Activated CD4-positive, CD25-positive, alpha-beta regulatory T cell treated with anti-CD3 and anti-CD28 coated beads, Interleukin-2, amount 50 U/mL, for 24 hours (primary cell): ENCODE measurements at places on chromosomes 2 and 18.

DNA sequence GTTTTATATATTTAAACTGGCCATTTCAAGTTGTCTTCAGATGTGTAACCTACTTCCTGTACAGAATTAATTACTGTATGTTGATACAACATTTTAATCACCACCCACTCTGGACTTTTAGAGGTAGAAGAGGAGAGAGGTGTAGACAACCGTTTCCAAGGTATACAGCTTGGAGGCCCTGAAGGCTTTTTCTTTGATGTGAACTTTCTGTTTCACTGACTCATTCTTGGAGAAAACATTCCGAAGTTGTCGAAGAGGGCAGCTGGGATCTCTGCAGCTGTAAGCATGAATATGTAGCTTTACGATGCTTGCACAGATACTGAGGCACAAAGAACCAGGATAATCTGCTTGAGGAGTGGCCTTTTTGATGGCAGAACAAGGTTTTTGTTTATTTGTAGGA, 137.0 kb downstream of the NCKAP5 start:
- no peak for ATAC-seq

DNA sequence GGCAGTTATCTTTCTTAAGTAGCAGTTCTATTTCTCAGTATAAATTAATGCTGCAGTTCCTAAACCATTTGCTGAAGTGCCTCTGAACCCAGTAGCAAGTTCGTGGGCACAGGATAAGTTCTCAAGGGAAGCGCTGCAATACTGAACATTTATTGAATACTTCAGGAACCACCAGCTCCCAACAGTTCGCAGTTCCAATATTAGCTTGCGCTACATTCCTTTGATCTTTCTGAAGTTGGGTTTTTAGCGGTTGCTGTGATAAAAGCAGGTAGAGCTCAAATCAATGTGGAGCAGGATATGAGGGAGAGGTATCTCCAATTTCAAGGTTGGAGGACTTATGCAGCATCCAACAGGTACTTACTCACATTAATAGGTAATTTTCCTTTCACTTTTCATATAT, 33.7 kb downstream of the PDCL3 start:
- ATAC-seq: no peak

GRCh38 chr2:200635251-200635650, 49.4 kb downstream of the AOX1 start:
- ATAC-seq: no peak

- ATAC-seq: peak; percentile 72
Observed at GRCh38 chr2:46471-47345, at the start of gene FAM110C. Gene FAM110C (minus strand): TSS chr2:46505. CDS start chr2:46385, 120 bp downstream.

DNA sequence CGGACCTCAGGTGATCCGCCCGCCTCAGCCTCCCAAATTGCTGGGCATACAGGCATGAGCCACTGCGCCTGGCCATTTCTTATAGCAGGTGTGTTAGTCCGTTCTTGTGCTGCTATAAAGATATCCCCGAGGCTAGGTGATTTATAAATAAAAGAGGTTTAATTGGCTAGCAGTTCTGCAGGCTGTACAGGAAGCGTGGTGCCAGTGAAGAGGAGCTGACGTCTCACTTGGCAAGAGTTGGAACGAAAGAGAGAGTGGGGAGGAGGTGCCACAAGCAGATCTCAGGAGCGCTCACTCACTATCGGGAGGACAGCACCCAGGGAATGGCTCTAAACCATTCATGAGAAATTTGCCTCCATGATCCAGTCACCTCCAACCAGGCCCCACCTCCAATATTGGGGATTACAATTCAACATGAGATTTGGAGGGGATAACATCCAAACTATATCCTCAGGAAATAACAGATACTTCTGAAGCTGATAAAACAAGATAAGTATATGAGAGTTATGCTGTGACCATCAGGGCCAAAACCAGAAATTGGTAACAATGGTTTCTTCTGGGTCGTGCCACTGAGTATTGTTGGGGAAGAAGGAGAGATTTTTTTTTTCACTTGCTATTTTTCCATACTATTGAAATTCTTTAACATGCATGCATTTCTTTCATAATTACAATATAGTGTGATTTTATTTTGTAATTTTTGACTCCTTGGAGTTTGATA, 7.4 kb upstream of the RMC1 start:
- ATAC-seq: no peak

DNA sequence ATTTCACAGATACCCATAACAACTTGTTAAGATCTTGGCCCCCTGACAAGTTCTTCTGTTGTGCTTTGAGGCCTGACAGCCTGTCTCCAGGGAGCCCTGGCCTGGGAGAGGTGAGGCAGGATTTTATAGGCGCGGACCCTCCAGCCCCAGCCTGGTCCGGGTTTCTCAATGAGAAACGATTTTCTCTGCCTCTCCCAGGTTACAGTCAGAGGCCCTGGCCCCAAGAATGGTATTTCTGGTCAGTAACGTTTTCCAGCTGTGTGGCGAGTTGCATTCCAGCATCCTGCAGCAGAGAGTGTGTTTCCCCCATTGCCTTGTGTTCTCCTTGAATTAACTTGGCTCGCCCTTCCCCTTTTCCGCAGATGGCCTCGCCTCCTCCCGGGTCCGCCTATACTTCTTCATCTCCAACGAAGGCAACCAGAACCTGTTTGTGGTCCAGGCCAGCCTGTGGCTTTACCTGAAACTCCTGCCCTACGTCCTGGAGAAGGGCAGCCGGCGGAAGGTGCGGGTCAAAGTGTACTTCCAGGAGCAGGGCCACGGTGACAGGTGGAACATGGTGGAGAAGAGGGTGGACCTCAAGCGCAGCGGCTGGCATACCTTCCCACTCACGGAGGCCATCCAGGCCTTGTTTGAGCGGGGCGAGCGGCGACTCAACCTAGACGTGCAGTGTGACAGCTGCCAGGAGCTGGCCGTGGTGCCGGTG, 3.0 kb downstream of the INHBB start:
- no peak for ATAC-seq

- ATAC-seq: no peak
Observed at GRCh38 chr18:61669320-61669719, 223.5 kb downstream of the RNF152 start.

GRCh38 chr2:216775043-216775453, 79.7 kb upstream of the IGFBP5 start:
- no peak for ATAC-seq

DNA sequence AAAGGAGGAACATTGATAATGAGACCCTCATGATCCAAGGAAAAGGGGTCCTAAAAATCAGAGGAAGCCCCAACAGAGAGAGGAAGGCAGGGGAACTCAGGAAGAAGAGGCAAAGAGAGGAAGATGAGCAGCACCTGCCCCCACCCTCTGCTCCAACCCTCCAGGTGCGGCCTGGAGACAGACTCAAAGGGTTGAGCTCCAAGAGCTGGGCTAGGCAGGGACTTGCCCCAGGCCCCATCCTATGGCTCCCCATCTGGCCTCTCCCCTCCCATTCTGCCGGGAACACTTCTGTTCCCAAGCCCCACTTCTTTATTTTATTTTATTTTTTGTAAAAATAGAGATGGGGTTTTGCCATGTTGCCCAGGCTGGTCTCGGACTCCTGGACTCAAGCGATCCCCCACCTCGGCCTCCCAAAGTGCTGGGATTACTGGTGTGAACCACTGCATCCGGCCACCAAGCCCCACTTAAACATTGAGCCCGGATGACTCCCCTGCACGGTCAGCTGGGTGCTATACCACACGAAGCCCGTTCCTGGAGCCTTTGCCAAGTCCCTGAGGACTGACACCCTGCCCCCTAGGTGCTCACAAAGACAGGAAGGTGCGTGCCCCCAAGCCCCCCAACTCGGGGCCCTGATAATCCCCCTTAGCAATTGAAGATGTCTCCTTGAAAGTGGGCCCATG, 3.8 kb upstream of the GPR55 start:
- no peak for ATAC-seq

DNA sequence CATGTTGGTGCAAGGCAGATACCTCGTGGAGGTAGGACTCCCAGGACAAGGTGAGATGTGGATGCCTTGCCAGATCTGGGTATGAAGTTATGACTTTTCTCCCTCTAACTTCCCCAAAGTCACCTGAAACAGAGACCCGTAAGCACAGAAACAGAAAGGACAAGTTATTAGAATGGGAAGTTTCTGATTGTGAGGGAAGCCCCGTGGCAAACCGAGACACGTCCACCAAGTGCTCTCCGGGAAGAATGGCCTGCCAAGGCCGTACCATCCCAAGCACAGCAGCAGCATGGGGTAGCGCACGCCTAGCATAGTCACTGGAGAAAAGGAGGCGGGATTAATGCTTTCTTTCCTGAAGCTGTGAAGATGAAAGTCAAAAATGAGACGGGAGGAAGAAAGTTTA, 110.6 kb downstream of the ZNF532 start:
- ATAC-seq: peak; percentile 17

DNA sequence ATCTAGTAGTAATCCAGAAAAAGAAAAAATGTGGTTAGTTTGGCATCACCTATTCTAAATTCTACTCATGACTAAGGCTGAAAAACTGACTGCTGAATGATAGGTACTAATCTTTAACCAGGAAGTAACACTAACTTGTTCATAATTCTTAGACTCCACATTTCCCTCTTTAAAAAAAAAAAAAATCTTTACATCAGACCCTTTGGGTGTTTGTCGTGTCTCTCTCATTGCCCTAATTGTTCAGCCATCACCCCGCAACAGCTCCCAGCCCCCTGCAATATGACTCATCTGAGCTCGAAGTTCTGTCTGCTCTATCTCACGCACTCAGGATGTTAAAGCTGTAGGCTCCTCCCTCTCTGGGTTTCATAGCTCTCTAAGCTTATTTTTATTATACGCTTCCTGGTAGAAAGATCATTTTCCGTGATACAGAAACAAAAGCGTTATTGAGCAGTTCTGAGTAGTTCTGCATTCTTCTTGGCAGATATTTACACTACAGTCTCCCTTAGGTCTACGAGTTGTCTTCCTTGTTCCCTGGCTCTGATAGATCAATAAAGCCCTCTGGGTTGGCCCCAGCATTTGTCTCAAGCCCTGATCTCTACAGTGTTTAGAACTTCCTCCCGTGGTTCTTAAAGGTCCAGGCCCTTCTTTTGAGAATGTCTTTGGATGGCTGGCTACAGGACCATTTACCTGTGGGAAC, 95.6 kb downstream of the TNFRSF11A start:
- ATAC-seq: peak; percentile 96

- no peak for ATAC-seq
Observed at GRCh38 chr2:23273786-23274185, 111.2 kb upstream of the KLHL29 start.

GRCh38 chr2:133732982-133733900, 165.0 kb upstream of the NCKAP5 start:
- no peak for ATAC-seq

GRCh38 chr2:48733067-48733503, 22.4 kb downstream of the LHCGR start:
- ATAC-seq: no peak

DNA sequence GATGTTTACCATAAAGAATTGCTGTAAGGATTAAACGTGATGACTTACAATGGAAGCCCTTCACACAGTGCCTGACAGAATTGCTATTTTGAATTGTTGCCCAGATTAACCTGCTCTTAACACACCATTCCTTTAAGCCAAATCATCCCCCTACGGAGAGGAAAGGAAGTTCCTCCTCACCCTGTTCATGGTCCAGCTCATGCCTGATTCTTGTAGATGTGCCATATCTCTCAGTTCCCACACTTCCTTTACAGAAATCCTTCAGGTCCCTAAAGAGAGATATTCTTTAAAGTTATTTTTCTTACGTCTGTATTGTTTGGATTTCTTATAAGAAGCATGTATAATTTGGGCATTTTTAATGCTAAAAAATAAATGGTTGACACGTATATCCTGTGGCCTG, 127.5 kb upstream of the DAPL1 start:
- no peak for ATAC-seq

- ATAC-seq: no peak
Observed at GRCh38 chr2:171185941-171186340, 25.2 kb upstream of the TLK1 start.

DNA sequence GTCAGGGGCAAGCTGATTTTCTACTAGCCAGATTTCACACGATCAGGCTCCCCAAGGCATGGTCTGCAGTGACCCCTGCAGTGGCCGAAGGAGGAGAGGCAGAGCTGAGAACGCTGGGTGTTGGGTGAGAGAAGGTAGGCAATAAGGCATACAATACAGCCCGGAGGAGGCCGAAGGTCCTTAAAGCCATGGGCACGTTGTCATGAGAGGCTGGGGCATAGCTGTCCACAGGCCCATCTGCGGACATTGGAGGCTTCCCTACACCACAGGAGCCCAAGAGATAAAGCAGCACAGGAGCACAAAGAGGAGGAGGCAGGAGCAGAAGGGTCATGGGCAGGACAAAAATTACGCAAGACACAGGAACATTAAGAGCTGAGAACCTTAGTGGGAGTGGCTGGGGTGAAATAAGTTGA, 16.7 kb upstream of the BZW1 start:
- no peak for ATAC-seq

GRCh38 chr2:102672107-102672776, 52.9 kb downstream of the SLC9A2 start:
- ATAC-seq: no peak

GRCh38 chr2:219820767-219821166, 193.3 kb downstream of the SLC4A3 start:
- no peak for ATAC-seq

GRCh38 chr18:7197854-7198253, 33.0 kb upstream of the LRRC30 start:
- no peak for ATAC-seq

DNA sequence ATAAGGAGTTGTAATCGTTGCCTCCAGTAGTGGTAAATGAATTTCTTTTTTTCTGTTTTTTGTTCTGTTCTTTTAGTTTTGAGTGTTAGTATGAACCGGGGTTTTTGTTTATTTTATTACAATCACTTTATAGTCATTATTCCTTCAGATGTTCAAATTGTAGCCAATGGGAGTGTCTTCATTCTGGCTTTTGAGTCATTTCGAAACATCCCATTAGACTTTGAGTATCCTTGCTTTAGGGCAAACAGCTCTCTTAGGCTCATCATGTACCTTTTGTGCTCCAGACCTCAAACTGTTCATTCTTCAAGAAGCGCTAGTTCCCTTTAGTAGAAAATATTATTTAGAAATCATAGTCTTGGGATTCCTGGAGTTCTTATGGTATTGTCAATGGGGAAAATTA, 54.2 kb upstream of the PAX3 start:
- ATAC-seq: no peak

DNA sequence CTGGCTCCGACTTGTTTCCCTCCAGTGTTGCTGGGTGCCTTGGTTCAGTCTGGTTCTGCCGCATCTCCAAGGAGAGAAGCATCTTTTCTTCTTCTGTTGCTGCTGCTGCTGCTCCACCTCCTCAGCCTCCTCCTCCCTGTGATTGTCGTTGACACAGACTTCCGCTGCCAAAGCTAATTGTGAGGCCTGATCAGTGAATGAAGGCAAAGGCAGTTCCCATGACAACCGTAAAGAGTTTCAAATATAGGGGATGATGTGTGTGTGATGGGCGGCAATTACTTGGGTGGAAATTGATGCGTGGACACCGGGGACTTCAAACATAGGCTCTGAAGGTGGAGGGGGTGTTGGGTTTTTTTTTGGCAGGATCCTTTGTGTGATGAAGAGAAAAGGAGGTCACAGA, 13.7 kb downstream of the TET3 start:
- no peak for ATAC-seq
